ENCODE measurements at places on chromosomes 12 and 14. TPM values are rescaled to one million over a fixed set of nuclear protein-coding genes. Genes with fewer than 3 reads are reported as not detected.

The NT5DC3 gene
- 13.1 TPM for total RNA-seq

The AICDA gene
- total RNA-seq = not detected

DNA sequence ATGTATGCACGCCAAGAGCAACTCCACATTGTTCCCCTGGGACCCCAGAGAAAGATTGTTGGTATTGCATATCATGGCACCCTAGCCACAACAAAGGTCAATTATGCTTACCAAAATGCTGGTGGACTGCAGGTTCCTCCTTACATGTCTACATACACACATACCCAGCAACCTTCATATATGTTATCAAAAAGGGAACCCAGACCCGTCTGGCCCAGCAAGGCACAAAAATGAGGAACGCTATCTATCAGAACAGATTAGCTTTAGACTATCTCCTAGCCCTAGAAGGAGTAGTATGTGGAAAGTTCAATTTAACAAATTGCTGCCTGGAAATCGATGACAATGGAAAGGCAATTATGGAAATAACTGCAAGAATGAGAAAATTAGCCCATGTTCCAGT, 61.5 kb downstream of the DHRS2 start:
- H3K4me3 ChIP-seq = no peak overlapping the region
- DNase-seq = no peak
- H3K36me3 ChIP-seq = no peaks in the 10 kb centered on the region
- no peak overlapping the region for H3K27ac ChIP-seq
- H3K27me3 ChIP-seq = no peaks in the 10 kb centered on the region

DNA sequence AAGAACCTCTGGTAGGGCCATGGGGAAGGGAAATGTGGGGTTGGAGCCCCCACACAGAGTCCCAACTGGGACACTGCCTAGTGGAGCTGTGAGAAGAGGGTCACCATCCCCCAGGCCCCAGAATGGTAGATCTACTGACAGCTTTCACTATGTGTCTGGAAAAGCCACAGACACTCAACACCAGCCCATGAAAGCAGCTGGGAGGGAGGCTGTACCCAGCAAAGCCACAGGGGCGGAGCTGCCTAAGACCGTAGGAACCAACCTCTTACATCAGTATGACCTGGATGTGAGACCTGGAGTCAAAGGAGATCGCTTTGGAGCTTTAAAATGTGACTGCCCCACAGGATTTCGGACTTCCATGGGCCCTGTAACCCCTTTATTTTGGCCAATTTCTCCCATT, 97.8 kb downstream of the HMGA2 start:
- no peaks in the 10 kb centered on the region for H3K27me3 ChIP-seq
- H3K27ac ChIP-seq = no peak overlapping the region
- no peak overlapping the region for H3K4me3 ChIP-seq
- H3K36me3 ChIP-seq = no peaks in the 10 kb centered on the region

DNA sequence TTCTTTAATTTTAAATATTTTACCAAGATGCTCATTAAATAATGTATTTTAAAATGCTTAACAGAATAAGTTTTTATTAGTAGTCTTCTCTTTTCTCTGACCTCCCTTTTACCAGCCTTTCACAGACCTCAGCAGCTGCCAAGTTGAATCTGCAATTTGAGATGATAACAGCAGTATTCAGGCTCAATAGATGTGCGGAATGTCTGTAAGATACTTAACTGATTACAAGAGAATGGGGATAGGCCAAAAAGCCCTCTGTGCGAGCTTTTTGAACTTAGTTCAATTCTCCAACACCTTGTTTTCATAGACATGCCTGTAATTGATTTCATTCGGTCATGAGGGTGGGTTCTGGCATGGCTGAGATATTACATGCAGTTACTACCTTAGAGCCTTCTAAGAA, 277.2 kb downstream of the TMTC2 start:
- no peak overlapping the region for H3K27ac ChIP-seq
- no peak for DNase-seq
- no peaks in the 10 kb centered on the region for H3K27me3 ChIP-seq
- H3K36me3 ChIP-seq = no peaks in the 10 kb centered on the region
- no peak overlapping the region for H3K4me3 ChIP-seq

GRCh38 chr12:123113026-123113425, 37.9 kb downstream of the PITPNM2 start:
- H3K27ac ChIP-seq = no peak overlapping the region
- H3K4me3 ChIP-seq = no peak overlapping the region
- DNase-seq = no peak
- H3K4me1 ChIP-seq = peaks cover 77% of the 10 kb centered on the region
- H3K36me3 ChIP-seq = no peaks in the 10 kb centered on the region

GRCh38 chr12:119412811-119413794, 78.6 kb downstream of the CCDC60 start:
- no peaks in the 10 kb centered on the region for H3K4me1 ChIP-seq
- H3K4me3 ChIP-seq = no peak overlapping the region
- no peak overlapping the region for H3K27ac ChIP-seq
- no peaks in the 10 kb centered on the region for H3K27me3 ChIP-seq
- no peaks in the 10 kb centered on the region for H3K36me3 ChIP-seq

- H3K36me3 ChIP-seq = no peaks in the 10 kb centered on the region
- peak; percentile 40 for DNase-seq
- no peaks in the 10 kb centered on the region for H3K27me3 ChIP-seq
- H3K27ac ChIP-seq = peak overlapping the region; percentile 84
- no peaks in the 10 kb centered on the region for H3K4me1 ChIP-seq
Observed at GRCh38 chr12:53345486-53346188, 9.5 kb upstream of the SP7 start.

DNA sequence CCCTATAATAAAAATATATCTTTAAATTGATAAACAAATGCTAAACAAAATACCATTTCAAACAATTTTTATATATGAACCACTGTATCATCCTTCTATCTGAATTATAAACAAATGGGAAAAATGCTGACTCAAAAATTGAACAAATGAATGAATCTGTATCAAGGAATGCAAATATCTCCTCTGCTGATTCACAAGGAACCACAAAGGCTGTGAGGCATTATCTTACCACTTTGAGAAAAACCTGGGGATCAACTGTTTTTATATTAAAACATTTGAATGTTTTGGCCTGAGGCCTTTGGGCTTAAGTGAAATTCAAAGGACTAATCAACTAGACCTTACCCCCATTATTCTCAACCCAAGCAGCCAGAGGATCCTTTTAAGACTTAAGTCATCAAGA, 86.3 kb downstream of the EML5 start:
- DNase-seq = no peak
- H3K36me3 ChIP-seq = no peaks in the 10 kb centered on the region
- no peaks in the 10 kb centered on the region for H3K27me3 ChIP-seq

DNA sequence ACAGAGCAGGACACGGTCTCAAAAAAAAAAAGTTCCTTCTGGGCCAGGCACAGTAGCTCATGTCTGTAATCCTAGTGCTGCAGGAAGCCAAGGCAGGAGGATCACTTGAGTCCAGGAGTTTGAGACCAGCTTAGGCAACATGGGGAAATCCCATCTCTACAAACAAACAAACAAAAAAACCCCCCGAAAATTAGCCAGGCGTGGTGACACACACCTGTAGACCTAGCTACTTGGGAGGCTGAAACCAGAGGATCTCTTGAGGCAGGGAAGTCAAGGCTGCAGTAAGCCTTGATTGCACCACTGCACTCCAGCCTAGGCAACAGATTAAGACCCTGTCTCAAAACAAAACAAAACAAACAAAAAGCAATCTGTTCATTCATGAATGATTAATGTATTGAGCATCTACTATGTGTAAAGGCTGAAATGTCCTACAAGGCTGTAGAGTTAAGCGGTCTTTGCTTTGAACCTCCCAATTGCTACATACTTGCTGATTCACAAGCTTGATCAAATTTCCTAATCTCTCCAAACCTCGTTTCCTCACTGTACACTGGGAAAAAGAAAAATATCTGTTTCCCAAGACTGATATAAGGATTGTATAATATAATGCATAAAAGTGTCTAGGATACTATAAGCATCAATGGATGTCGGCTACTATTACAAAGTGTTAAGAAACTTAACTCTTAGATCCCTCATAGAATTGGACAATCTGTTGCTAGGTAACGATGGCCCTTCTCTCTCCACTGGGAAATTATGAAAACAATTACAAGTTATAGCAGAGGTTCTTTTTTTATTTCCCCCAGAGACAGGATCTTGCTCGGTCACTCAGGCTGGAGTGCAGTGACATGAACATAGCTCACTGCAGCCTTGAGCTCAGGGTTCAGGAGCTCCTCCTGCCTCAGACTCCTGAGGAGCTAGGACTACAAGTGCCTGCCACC, 7.9 kb upstream of the RILPL2 start:
- H3K4me1 ChIP-seq = peaks cover 13% of the 10 kb centered on the region
- H3K36me3 ChIP-seq = no peaks in the 10 kb centered on the region
- H3K27ac ChIP-seq = peak overlapping the region; percentile 65
- H3K27me3 ChIP-seq = no peaks in the 10 kb centered on the region
- no peak overlapping the region for H3K4me3 ChIP-seq
- no peak for DNase-seq

- H3K27ac ChIP-seq = no peak overlapping the region
- no peak for DNase-seq
- H3K4me1 ChIP-seq = no peaks in the 10 kb centered on the region
- no peaks in the 10 kb centered on the region for H3K36me3 ChIP-seq
- no peaks in the 10 kb centered on the region for H3K27me3 ChIP-seq
- no peak overlapping the region for H3K4me3 ChIP-seq
Observed at GRCh38 chr14:85616386-85616885, 86.5 kb downstream of the FLRT2 start.

DNA sequence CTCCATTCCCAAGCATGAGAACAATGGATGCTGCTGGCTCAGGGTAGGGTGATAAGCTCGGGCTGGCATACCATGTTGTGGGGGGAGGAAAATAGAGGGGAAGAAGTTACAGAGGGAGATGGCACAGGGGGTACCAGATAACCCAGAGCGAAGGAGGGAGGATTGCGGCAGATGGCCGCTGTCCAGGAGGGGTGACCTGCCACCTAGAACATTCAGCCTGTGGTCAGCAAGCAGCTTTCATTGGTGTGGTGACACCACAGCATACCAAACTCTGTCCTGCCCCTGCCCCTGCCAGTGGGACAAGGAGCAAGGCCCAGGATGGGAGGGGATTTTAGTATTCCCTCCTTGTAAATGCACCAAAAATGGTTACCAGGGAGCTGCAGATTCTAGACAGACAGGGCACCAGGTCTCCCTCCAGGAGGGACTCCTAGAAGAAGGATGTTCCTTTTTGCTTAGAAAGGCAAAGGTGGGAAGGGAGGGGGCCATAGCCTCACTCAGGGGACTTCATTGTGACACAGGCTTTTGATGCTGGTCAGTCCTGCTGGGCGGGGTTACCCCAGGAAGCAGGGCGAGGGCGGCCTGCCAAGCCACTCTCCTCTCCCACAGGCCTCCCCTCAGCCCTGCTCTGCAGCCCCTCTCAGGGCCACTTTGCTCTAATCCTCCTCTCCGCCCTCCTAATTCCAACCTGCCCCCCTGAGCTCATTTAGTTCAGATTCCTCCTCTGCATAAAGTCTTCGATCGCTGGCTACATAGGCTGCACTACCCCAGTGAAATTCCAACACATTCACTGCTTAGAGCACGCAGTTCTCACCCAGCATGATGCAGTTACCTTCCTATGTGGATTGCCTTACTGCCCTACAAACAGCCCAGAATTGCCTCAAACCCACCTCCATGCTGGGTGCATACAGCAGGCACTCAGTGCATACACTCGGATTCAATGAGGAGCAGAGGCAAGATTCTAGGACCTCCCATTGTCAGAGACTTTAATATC, 36.0 kb upstream of the PLEKHG6 start:
- no peak overlapping the region for H3K4me3 ChIP-seq
- H3K36me3 ChIP-seq = no peaks in the 10 kb centered on the region
- DNase-seq = no peak
- no peak overlapping the region for H3K27ac ChIP-seq

- H3K27me3 ChIP-seq = no peaks in the 10 kb centered on the region
- no peaks in the 10 kb centered on the region for H3K36me3 ChIP-seq
- H3K4me3 ChIP-seq = no peak overlapping the region
Observed at GRCh38 chr14:55977392-55978150, 140.6 kb upstream of the PELI2 start.

GRCh38 chr14:21313512-21313911, 33.6 kb downstream of the RPGRIP1 start:
- no peaks in the 10 kb centered on the region for H3K4me1 ChIP-seq
- H3K4me3 ChIP-seq = no peak overlapping the region
- no peaks in the 10 kb centered on the region for H3K27me3 ChIP-seq
- H3K36me3 ChIP-seq = no peaks in the 10 kb centered on the region
- no peak overlapping the region for H3K27ac ChIP-seq

- DNase-seq = no peak
- H3K4me1 ChIP-seq = peaks cover 40% of the 10 kb centered on the region
- peak overlapping the region; percentile 38 for H3K27ac ChIP-seq
Observed at GRCh38 chr12:75720812-75721641, 209.6 kb upstream of the KRR1 start.

GRCh38 chr12:40375076-40375475, 150.3 kb downstream of the LRRK2 start:
- H3K4me3 ChIP-seq = no peak overlapping the region
- H3K27ac ChIP-seq = no peak overlapping the region

Data from adrenal gland (tissue), 19 donors.